Stimulated activated CD4-positive, alpha-beta T cell treated with anti-CD3 and anti-CD28 coated beads, Interleukin-1b, Interleukin-23, amount 100 ng/mL, for 1 hour (primary cell): ENCODE measurements at places on chromosomes 13 and 19.

GRCh38 chr13:99416411-99417121 lies 84.7 kb upstream of the TM9SF2 start:
- DNase-seq: no peak

DNA sequence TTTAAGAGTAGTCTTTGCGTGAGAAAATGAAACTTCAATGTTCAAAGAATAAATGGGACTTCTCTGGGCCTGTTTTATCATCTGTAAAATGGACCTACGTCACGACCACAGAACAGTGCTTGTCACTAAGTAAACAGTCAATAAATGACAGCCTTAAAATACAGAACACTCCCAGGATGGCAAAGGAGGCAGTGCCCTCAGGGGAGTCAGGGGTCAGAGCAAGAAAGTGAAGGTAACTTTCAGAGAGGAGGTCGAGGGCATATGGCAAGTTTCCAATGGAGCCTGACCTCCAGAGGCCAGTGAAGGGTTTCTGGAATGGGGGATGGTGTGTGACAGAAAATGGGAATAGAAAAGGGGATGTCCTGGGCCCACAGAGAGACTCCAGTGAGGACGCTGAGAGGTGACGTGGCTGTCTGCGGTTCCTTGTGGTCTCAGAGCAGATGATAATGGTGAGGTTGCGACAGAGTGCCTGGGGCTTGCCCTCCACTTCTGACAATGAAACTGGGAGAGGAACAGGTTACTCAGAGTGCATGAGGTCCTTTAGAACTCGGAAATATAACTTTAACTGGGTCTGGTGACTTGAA lies 91.8 kb downstream of the UBL3 start:
- DNase-seq: peak; percentile 20

GRCh38 chr13:48491423-48492095 lies 41.3 kb downstream of the RCBTB2 start:
- no peak for DNase-seq

- DNase-seq: no peak
Observed at GRCh38 chr13:53138376-53139036, 109.9 kb downstream of the OLFM4 start.

GRCh38 chr13:112756967-112757758 lies 67.3 kb downstream of the ATP11A start:
- no peak for DNase-seq

DNA sequence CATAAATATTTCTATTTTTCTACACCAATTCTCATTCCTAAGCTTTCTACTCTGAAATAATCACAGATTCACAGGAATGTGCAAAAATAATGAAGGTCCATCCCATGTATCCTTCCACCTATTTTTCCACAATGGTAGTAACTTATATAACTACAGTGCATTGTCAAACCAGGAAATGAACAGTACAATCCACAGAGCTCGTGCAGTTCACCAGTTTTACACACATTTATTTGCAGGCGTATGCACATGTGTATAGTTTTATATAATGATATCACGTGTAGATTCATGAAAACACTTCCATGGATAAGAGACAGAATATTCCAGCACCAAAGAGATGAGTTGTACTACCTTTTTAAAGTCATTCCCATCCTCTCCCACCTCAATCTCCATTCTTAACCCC lies 12.9 kb downstream of the EEF1AKMT1 start:
- DNase-seq: no peak

DNA sequence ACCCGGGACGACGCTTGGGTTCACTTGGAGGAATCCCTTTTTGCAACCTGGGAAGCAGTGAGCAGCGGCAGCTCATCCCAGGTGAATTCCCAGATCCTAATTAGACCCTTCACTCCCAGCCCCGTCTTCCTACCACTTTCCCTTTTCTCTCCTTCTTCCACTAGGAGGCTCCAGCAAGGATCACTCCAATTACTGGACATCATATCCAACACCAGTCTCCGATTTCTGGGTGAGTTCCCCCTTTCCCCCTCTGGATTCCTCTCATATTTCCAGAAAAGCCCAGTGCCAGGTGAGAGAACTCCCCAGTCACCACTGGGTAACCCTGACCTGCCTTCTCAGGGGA lies 17.1 kb upstream of the ZSCAN4 start:
- no peak for DNase-seq

DNA sequence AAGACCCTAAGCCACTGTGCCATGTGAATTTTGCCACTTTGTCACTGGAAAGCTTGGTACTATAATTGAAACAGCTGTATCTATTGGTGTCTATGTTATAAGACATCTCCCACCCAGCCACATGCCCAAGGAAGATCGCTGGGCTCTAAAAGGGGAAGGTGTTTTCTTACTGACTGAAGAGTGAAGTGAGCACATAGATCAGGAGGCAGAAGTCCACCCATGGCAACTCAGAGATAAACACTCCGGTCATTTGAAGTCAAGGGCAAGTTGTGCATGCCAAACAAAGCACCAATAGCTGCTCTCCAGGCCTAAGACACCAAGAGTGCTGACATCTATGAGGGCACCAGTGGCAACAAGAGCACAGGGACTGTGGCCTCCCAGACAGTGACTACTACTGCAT lies 153.8 kb downstream of the KCTD12 start:
- DNase-seq: no peak

DNA sequence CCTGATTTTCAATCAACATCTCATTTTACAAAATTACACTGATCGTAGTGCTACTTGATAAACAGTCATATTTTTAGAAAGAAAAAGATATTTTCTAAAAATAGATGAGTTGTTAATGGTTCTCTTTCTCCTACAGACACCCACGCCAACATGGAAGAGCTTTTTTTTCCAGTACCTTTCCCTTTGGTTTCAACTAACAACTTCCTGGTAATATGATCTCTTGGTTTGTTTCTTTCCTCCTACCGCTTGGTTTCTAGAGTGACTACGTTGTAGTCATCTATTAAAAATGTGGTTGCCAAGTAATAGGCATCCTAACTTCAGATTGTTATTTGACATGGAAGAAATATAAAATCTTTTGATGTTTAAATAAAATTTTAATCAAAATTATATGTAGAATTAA lies 189.0 kb downstream of the LACC1 start:
- DNase-seq: no peak

GRCh38 chr13:107117327-107118012 lies 549.5 kb upstream of the ARGLU1 start:
- DNase-seq: no peak

DNA sequence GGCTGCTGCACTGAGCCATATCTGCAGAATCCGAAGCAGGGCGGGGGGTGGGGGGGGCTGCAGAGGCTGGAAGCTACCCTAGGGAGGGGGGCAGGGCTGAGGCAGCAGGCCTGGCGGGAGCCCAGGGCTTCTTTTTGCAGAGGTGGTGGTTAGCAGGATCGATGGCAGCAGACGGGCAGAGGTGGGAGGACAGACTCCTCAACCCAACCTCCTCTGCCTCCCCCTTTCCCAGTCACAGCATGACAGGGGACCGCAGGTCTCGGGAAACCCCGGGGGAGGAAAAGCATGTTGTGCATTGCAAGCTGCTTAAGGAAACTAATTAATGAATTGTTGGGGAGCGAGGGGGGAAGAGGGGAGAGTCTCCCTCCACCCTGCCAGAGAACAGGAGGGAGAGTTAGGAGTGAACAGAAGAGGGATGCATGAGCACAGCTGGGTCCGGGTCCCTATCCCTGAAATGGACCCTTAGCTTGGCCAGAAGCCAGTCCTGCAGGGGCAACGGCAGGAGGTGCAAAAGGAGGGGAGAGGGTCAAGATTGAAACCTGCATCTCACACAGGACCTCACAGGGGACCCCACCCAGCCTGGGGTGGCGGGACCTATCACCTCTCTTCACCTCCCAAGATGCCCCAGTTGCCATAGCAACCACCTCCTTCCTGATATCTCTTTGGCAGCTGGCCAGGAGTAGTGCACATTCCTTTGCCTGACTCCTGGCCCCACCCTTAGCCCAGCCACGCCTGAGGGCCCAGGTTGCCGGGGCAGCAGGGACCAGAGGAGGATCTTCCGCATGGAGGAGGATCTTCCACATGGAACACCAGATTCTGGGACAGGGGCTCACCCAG lies 1.8 kb downstream of the FXYD7 start:
- DNase-seq: no peak

DNA sequence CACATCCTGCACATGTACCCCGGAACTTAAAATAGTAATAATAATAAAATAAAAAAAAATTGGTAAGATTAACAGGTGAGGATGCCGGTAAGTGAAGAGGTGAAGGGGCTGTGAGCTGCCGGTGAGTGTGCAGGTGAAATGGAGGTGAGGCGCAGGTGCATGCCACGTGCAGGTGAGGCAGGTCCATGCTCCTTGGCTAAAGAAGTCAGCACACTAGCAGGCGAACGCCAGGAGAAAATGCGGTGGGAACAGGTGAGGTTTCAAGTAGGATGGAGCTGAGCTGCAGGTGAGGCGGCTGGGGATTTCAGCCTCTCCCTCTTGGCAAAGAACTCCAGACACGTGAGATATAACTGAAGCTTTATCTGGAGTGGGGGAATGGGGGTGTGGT lies 7.5 kb upstream of the TNFSF14 start:
- DNase-seq: no peak

DNA sequence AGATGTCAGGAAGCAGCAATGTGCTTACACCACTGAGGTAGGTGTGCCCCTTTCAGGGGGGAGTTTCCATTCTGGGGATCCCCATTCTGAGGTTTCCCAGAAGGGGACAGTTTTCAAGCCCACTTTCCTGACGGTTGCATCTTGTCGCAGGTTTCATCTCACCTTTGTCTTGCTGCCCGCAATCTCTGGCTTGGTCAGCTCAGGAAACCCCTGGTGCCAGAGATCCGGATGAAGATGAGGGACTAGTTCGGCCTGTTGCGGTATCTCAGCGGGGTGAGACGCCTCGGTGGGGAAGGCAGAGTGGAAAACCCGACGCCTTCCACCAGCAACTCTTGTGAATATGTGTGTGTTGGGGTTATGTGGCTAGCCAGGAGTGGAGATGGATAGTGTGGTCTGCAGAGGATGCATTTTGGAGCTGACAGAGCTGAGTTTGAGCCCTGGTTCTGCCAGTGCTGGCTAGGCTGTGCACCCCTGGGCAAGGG lies 13.1 kb downstream of the TNFSF9 start:
- no peak for DNase-seq

DNA sequence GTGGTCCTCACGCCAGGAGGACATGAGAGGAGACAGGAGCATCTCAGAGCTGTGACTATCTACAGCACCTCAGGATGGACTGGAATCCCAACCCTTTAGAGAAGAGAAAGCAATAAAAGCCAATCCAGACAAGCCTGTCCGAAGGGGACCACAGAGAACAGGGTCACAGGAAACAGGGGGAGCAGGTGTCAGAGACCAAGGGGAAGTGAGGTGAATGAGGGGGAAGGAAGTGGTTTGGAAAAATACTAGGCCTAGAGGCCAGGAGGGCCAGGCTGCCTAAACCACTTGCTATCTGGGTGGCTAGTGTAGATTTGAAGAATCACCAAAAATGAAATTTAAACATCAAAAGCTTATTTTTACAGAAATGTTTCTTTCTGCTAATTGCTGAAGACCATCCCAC lies 16.2 kb downstream of the TMTC4 start:
- DNase-seq: no peak

- DNase-seq: no peak
Observed at GRCh38 chr19:17306285-17306714, 628 bp downstream of the MRPL34 start.

DNA sequence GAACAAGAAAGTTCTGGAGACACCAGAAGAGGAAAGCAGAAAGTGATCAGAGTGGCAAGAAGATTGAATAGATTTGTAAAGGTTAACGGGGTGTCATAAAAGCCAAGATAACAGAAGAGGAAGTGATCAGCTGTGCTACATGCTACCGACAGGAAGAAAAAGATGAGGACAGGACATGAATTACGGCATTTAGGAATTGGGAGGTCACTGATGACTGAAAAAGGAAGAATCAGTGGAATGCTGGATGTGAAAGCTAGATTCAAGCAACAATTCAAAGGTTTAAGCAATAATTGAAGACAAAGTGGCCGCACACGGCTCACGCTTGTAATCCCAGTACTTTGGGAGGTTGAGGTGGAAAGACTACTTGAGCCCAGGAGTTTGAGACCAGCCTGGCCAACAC lies 15.1 kb downstream of the ZNF160 start:
- DNase-seq: no peak

- no peak for DNase-seq
Observed at GRCh38 chr19:45765702-45766295, 3.3 kb downstream of the SIX5 start.

- no peak for DNase-seq
Observed at GRCh38 chr13:29451976-29452375, 143.5 kb downstream of the SLC7A1 start.

GRCh38 chr19:10888421-10888866 lies 17.1 kb downstream of the CARM1 start:
- no peak for DNase-seq

DNA sequence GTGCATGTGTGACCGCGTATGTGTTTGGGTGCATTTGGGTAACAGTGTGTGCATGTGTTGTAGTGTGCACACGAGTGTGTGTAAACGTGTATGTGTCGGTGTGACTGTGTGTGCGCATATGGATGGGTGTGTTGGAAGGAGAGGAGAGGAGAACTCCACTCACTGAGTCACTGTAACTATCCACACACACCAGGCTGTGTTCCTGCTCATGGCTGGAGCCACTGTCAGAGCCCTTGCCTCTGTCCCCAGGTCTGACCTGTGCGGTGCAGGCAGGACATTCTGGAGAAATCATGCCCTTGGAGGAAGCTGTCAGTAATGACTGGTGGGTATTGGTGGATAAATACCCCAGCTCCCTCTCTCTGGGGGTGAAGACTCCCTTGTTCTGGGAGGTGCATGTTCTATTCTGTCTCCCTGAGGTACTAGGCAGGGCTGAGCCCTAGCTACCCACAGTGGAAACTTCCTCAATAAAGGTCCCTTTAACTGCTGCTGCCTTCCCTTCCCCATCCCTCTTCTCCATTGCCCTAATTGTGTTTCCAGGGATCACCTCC lies 48.4 kb downstream of the CYP4F22 start:
- no peak for DNase-seq

DNA sequence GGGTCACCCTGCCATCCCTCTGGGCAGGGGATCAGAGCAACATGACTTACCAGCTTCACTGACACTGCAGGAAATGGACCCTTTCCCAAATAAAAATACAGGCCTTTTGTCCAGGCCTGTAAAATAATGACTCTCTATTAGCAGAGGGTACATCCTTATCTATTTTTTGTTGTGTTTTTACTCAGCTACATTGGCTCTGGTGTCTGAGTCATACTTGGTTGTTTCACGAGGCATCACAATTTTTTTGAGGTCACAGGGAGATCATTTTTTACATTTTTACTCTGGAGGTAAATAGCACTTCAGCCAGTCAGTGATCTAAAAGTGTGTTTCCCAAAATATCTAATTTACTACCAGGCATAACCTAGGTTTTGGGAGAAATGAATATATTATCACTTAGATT lies 6.9 kb upstream of the HTR2A start:
- DNase-seq: no peak

DNA sequence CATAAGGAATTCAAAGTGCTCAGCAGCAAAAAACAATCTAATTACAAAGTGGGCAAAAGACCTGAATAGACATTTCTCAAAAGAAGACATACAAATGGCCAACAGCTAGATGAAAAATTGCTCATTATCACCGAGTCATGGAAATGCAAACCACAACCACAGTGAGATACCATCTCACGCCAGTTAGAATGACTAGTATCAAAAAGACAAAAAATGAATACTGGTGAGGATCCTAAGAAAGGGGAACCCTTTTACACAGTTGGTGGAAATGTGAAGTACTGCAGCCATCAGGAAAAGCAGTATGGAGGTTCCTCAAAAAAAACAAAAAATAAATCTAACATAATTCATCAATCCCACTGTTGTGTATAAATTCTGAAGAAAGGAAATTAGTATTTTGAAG lies 1206.1 kb downstream of the EFNB2 start:
- no peak for DNase-seq
